ENCODE measurements at places on chromosomes 11 and 22.

GRCh38 chr22:25701056-25701780 is 40.8 kb upstream of the MYO18B start:
- peak; percentile 63 for DNase-seq

DNA sequence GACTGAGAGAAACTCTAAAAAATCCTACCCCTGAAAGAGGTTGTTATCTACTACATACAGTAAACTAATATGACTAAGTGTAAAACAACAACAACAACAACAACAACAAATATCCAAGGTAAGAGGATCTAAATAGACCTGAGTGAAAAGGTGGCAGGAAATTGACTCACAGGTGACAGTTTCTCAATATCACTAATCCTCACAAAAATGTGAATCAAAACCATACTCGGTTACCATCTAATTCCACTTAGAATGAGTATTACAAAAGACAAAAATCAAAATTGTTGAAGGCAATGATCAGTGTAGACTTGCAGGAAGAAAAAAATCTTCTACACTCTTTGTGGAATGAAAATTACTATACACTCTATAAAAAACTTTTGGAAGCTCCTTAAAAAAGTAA is 17.5 kb downstream of the RGL4 start:
- no peak for DNase-seq

- no peak for DNase-seq
Observed at GRCh38 chr22:24066865-24067264, 55.8 kb downstream of the CABIN1 start.

- DNase-seq = no peak
Observed at GRCh38 chr11:43747130-43747802, 66.7 kb downstream of the HSD17B12 start.

- DNase-seq = no peak
Observed at GRCh38 chr11:71200172-71200716, 52.1 kb downstream of the SHANK2 start.

GRCh38 chr11:19705936-19706335 is 6.7 kb upstream of the NAV2 start:
- no peak for DNase-seq

GRCh38 chr11:108571001-108571400 is 22.6 kb downstream of the EXPH5 start:
- DNase-seq = no peak

DNA sequence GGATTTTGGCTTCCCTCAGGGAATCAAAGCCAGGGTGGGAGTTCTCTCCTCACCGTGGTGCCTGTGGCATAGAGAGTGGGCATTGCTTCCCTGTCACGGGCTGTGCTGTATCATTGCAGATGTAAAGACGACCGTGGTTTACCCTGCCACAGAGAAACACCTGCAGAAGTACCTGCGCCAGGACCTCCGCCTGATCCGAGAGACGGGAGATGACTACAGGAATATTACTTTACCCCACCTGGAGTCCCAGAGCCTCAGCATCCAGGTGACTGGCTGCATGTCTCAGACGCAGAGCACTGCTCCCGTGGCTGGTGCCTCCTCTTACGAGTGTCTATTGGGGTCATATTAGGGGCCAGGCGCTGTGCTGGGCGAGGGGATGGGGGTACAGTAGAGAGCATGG is 24.2 kb upstream of the ST3GAL4 start:
- no peak for DNase-seq

DNA sequence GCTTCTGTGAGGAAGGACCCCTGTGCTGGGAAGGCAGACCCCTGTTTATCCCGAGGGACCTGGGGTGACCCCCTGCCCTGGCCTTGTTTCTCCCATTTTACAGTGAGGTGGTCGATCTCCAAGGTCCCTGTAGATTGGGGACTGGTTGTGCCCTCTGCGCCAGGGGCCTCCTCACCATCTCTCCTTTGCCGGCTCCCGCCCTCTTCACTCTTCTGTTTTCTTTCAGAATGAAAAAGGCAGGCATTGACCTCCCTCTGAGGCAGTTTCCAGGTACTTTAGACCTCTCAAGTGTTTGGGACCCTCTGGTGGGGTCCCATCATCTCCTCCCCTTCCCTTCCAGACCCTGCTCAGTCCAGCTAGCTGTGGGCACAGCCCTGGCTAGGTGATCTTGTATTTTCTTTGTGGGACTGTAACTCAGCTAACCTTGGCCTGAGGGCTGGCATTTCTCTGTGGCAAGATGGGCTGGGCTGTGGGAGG is 1.5 kb downstream of the SERPINH1 start:
- no peak for DNase-seq

- DNase-seq = no peak
Observed at GRCh38 chr11:88012456-88012855, 162.8 kb downstream of the RAB38 start.

- DNase-seq = no peak
Observed at GRCh38 chr11:122785031-122785541, 53.2 kb upstream of the CRTAM start.

DNA sequence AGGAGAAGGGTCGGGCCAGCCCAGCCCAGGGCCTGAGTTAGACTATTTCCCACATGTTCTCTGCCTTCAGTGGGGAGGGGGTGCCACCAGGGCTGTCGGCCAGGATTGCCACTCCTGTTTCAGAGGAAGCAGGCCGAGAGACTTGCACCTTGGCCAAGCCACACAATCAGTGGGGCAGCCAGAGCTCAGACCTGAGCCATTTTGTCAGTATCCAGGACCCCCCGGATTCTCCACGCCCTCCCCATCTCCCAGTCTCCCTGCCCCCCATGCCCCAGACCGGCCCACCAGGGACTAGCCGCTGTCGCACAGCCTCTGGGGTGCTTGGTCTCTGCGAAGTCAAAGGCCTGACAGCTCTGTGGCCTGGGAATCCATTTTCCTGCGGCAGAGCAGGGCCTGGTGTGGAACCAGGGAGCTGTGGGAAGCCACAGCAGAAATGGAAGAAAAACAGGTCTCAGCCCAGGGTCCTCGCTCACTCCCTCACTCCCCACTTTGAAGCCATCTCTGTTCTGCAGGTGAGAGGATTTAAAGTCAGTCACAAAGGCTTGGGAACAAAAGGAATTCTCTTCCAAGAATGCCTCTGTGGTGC is 25.5 kb upstream of the MGAT3 start:
- no peak for DNase-seq

- DNase-seq = no peak
Observed at GRCh38 chr22:46084943-46085827, 65.1 kb upstream of the PPARA start.

GRCh38 chr22:45865561-45866125 is 111.3 kb downstream of the WNT7B start:
- DNase-seq = no peak

DNA sequence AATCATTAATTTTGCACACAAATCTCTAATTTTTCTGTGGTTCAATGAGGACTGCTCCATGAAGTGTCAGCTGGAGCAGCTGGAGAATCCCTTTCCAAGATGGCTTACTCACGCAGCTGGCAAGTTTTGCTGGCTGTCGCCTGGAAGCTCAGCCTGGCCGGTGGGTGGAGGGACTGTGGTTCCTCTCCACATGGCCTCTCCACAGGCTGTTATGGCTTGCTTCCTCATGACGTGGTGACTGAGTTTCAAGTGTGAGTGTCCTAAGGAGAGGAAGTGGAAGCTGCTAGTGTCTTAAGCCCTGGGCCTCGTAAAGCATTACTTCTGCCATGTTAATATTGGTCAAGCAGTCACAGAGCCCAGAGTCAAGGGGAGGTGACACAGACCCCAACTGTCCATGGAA is 14.0 kb upstream of the NRIP3 start:
- no peak for DNase-seq

DNA sequence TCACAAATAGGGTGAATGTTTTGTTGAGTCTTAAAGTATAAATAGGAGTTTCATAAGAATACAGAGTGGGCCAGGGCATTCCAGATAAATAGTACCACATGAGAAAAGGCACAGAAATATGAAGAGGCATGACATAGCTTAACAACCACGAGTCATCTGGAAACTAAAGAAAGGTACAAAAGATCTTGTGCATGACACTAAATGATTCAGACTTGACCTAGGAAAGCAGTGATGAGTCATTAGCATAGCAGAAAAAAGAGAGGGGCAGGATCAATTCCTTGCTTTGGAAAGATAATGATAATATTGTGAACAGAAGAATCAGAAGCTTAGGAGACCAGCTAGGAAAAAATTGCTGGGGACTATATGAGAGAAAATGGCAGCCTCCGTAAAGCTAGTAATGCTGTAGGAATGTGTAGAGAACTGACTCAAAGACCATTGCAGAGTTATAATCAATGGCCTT is 47.6 kb upstream of the FIBIN start:
- DNase-seq = no peak

DNA sequence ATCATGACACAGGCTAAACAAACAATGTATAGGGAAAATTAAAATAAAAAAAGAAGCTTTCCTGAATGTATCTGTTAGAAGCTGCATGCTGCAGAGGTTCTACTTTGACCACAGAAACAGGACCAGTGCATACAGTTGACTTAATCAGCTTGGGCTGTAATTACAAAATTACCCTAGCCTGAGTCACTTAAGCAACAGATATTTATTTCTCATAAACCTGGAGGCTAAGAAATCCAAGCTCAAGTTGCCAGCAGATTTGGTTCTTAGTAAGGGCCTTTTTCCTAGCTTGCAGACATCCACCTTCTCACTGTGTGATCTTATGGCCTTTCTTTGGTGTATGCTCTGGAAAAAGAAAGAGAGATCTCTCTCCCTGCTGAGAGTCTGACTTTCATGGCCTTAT is 946.5 kb upstream of the RAG2 start:
- no peak for DNase-seq

DNA sequence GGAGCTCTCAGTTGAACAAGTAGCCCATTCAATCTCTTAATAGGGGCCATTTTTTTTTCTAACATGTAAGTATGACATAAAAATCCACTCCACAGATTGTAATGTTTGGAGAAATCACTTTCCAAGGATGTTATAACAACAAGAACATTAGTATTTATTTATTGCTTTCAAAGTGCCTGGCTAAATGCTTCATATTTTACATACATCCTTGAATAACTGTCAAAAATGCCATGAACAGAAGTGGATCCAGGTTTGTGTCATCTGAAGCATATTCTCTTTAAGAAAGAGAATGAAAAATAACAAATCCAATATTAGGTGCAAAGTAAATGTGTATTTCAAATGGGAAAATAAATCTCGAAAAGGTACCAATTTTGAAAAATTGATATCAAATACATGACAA is 344.0 kb upstream of the FAT3 start:
- no peak for DNase-seq

- DNase-seq = no peak
Observed at GRCh38 chr11:119361056-119361787, 14.7 kb upstream of the MFRP start.

DNA sequence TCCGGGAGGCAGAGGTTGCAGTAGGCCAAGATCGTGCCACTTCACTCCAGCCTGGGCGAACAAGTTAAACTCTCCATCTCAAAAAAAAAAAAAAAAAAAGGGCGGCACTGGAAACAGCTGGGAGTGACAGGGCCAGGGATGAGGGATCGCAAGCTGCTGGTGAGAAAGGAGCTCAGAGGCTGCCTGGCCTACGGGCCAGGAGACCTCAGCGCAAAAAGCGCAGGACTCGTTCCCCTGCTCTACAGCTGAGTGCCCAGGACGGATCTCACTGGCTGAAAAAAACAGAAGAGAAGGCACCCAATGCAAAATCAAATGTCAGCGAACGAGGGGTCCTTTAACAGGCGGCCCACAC is 650 bp upstream of the NUP50 start:
- DNase-seq = no peak

All from fibroblast of skin of left biceps (primary cell).